Activated CD8-positive, alpha-beta memory T cell treated with anti-CD3 and anti-CD28 coated beads, Interleukin-2, amount 10 ng/mL, durations not matched to agents 7 days and 5 days (primary cell): ENCODE measurements at places on chromosomes 12 and 14. TPM values are rescaled to one million over a fixed set of nuclear protein-coding genes. Genes with fewer than 3 reads are reported as not detected.

- H3K4me1 ChIP-seq = no peaks in the 10 kb centered on the region
- H3K4me3 ChIP-seq = no peak overlapping the region
- H3K27ac ChIP-seq = no peak overlapping the region
- H3K27me3 ChIP-seq = peaks cover 31% of the 10 kb centered on the region
- DNase-seq = no peak
Observed at GRCh38 chr12:111086947-111087700, 166.7 kb upstream of the MYL2 start.

GRCh38 chr14:35286707-35287106, 5.5 kb upstream of the PSMA6 start:
- H3K4me3 ChIP-seq = no peak overlapping the region
- peaks cover 10% of the 10 kb centered on the region for H3K36me3 ChIP-seq

DNA sequence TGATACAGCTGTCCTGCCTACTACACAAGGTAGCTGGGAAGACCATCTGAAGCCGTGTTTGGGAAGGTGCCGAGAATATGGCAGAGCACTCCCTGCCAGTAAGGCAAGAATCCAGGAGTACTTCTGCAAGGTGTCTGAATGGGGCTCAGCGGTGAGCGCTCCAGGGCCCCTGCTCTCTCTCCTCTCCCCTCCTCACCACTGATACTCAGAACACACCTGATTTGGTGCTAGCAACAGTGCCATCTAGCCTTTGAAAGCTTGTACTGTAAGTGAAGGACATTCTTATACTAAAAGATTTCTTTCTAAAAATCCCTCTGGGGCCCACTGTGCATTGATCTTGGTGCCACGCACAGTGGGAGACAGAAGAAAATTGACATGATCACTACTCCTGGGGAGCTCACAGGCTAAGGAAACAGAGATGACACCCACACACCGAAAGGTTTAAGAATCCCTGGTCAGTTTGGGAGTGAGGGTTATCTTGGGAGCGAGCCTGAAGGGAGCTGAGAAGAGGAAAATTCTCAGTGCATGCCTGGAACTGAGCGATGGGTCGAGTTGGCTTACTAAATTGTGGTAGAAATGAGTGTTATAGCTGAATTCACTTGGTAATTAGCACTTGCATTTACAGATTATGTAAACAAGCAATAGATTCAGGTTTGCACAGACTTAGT, 216.9 kb downstream of the NTF3 start:
- no peak overlapping the region for H3K4me3 ChIP-seq
- no peaks in the 10 kb centered on the region for H3K4me1 ChIP-seq
- no peaks in the 10 kb centered on the region for H3K27me3 ChIP-seq
- no peak for DNase-seq

GRCh38 chr12:122062832-122063693, 15.5 kb upstream of the MLXIP start:
- DNase-seq = no peak
- H3K27ac ChIP-seq = no peak overlapping the region
- peaks cover 8% of the 10 kb centered on the region for H3K4me1 ChIP-seq
- H3K36me3 ChIP-seq = no peaks in the 10 kb centered on the region

GRCh38 chr14:54722791-54723432, 156.0 kb downstream of the SAMD4A start:
- no peak overlapping the region for H3K27ac ChIP-seq
- H3K36me3 ChIP-seq = no peaks in the 10 kb centered on the region
- DNase-seq = no peak
- peaks cover 64% of the 10 kb centered on the region for H3K27me3 ChIP-seq
- H3K4me3 ChIP-seq = no peak overlapping the region

DNA sequence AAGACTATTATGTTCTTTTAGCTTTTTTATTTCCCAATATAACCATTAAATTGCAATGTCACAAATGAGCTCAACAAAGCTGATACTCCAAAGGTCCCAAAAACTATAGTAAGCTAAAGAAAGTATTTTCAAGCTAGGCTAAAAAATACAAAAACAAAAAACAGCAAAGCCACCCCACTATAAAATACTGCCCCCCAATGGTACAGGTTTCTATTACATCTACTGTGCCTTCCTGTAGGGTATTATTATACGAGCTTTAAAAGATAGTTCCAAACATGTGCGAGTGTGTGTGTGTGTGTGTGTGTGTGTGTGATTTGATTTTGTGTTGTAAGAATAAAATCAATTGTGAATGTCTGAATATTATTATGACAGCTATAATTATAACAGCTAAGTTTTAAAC, 1.1 kb downstream of the IFNG start:
- peaks cover 68% of the 10 kb centered on the region for H3K4me1 ChIP-seq
- H3K4me3 ChIP-seq = peak overlapping the region; percentile 88
- peaks cover 49% of the 10 kb centered on the region for H3K36me3 ChIP-seq
- H3K27me3 ChIP-seq = no peaks in the 10 kb centered on the region
- no peak for DNase-seq
- H3K27ac ChIP-seq = peak overlapping the region; percentile 70

- no peak overlapping the region for H3K4me3 ChIP-seq
- H3K4me1 ChIP-seq = peaks cover 3% of the 10 kb centered on the region
- H3K27ac ChIP-seq = peak overlapping the region; percentile 43
Observed at GRCh38 chr12:64427988-64428387, 23.8 kb downstream of the XPOT start.

- no peaks in the 10 kb centered on the region for H3K27me3 ChIP-seq
- H3K4me1 ChIP-seq = peaks cover 23% of the 10 kb centered on the region
- no peak for DNase-seq
- no peak overlapping the region for H3K4me3 ChIP-seq
Observed at GRCh38 chr14:102090713-102091112, 3.9 kb upstream of the HSP90AA1 start.

GRCh38 chr14:75297411-75298040, 18.9 kb downstream of the FOS start:
- peaks cover 3% of the 10 kb centered on the region for H3K27me3 ChIP-seq
- peaks cover 35% of the 10 kb centered on the region for H3K4me1 ChIP-seq
- DNase-seq = no peak
- H3K27ac ChIP-seq = no peak overlapping the region
- no peaks in the 10 kb centered on the region for H3K36me3 ChIP-seq

DNA sequence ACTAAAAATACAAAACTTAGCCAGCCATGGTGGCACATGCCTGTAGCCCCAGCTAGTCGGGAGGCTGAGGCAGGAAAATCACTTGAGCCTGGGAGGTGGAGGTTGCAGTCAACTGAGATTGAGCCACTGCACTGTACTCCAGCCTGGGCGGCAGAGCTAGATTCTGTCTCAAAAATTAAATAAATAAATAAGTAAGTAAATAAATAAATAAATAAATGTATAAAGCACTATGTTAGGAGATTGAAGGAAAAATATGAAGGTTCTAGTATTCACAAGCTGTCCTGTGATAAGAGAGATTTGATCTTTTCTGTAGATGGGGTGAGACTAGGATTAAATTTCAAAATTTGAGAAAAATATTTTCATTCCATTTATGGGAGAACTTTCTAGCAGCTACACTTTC, 5.7 kb downstream of the DNAJC22 start:
- peaks cover 62% of the 10 kb centered on the region for H3K27me3 ChIP-seq
- H3K4me1 ChIP-seq = peaks cover 2% of the 10 kb centered on the region
- H3K4me3 ChIP-seq = no peak overlapping the region
- H3K36me3 ChIP-seq = no peaks in the 10 kb centered on the region
- no peak overlapping the region for H3K27ac ChIP-seq
- DNase-seq = no peak

DNA sequence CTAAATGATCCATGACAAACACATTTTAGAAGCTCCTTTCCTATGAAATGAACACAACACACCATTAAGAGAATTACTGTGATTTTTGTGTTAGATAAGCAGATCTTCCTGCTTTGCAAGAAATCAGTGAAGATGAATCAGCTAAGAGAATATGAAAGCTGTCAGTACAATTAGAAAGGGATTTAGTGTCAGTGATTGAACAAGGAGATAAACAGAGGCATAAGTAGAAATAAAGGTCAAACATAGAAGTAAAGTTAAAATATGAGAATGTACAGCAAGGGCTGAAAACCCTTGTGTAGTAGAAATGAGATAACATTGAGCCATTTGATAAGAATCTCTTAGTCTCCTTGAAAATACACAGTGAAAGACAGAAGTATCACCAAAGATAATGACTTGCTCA, 21.4 kb upstream of the SLC16A7 start:
- no peak overlapping the region for H3K4me3 ChIP-seq
- H3K27me3 ChIP-seq = no peaks in the 10 kb centered on the region
- H3K36me3 ChIP-seq = peaks cover 3% of the 10 kb centered on the region
- no peak for DNase-seq
- peaks cover 15% of the 10 kb centered on the region for H3K4me1 ChIP-seq

- no peaks in the 10 kb centered on the region for H3K36me3 ChIP-seq
- no peak overlapping the region for H3K4me3 ChIP-seq
- H3K27ac ChIP-seq = no peak overlapping the region
- H3K27me3 ChIP-seq = peaks cover 16% of the 10 kb centered on the region
- H3K4me1 ChIP-seq = no peaks in the 10 kb centered on the region
Observed at GRCh38 chr14:94710731-94711130, 59.2 kb downstream of the GSC start.

GRCh38 chr14:33551963-33552362, 398.9 kb downstream of the EGLN3 start:
- H3K36me3 ChIP-seq = no peaks in the 10 kb centered on the region
- no peak for DNase-seq
- H3K27me3 ChIP-seq = no peaks in the 10 kb centered on the region
- no peak overlapping the region for H3K27ac ChIP-seq

DNA sequence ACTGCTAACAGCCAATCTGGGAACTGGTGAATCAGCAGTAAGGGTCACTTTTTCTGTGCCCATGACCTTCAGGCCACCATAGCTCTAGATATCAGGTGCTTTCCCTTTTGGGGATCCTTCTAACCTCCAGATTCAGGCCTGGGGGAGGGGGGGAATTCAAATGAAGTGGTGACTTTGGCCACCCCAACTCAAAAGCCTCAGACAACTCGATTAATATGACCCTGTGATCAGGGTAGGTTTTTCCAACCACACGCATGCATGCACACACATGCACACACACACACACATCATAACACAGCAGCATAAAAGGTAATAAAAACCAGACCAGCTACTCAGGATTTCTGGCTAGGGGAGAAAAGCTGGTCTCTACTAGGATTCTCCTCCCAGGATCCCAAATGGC, 5.3 kb downstream of the TBX3 start:
- H3K4me1 ChIP-seq = peaks cover 6% of the 10 kb centered on the region
- peaks cover 64% of the 10 kb centered on the region for H3K27me3 ChIP-seq
- no peak for DNase-seq
- H3K27ac ChIP-seq = no peak overlapping the region
- peaks cover 1% of the 10 kb centered on the region for H3K36me3 ChIP-seq
- no peak overlapping the region for H3K4me3 ChIP-seq

DNA sequence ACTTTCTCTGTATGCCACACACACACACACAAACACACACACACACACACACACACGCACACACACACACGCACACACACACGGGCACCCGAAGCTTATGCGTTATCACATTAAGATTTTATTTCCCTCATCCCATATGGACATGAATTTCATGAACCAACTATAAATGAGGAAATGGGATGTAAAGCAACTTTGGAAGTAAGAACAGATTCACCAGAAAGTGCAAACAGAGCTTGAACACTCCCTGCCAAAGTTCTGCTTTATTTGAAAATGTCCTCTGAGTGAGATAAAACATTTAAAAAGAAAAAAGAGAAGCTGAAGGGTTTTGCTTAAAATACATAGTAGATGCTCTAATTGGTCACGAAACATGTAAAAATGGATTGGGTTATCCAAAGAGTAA, 90.4 kb upstream of the OTX2 start:
- DNase-seq = no peak
- no peak overlapping the region for H3K4me3 ChIP-seq
- H3K27ac ChIP-seq = no peak overlapping the region
- peaks cover 6% of the 10 kb centered on the region for H3K27me3 ChIP-seq
- H3K36me3 ChIP-seq = no peaks in the 10 kb centered on the region

DNA sequence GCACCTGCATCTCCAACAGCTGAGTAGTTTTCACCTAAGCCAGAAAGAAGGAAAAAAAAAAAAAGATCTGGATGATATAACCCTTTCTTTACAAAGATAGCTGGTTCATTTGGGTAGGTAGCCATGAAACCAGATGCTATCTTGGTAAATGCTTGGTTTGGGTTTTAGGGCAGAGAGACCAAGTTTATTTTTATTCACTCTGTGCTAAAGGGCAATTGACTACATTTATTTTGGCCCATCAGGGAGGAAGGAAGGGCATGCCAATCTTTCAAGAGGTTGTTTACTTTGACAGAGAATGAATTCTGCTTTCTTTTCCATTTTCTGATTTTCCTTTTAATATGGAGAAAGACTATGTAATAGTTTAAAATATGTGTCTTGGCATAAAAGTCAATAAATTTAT, 91.0 kb downstream of the NTN4 start:
- H3K27ac ChIP-seq = no peak overlapping the region
- no peaks in the 10 kb centered on the region for H3K36me3 ChIP-seq
- peaks cover 30% of the 10 kb centered on the region for H3K27me3 ChIP-seq
- H3K4me1 ChIP-seq = peaks cover 7% of the 10 kb centered on the region

DNA sequence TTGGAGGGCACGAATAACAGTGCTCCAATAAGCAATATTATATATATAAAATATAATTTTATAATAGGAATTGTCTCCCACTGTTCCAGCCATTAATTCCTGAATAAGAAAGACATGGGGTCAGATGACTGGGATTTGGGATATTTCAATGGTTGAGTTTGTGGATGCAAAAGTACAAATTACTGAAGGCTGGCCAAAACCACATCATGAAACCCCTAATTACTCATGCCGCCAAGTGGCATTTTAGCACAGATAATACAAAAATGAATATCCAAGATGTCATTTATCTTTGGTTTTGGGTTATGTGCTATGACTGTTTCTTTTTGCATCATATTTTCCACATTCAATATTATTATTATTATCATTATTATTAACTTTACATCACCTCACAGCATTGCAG, 261.4 kb upstream of the TBX3 start:
- H3K36me3 ChIP-seq = no peaks in the 10 kb centered on the region
- H3K4me3 ChIP-seq = no peak overlapping the region
- DNase-seq = no peak
- no peaks in the 10 kb centered on the region for H3K27me3 ChIP-seq

GRCh38 chr12:12557733-12558132, 4.9 kb downstream of the DUSP16 start:
- no peaks in the 10 kb centered on the region for H3K27me3 ChIP-seq
- DNase-seq = no peak
- H3K4me3 ChIP-seq = no peak overlapping the region
- peaks cover 29% of the 10 kb centered on the region for H3K4me1 ChIP-seq

GRCh38 chr14:35384455-35385041, 20.0 kb downstream of the NFKBIA start:
- no peak overlapping the region for H3K4me3 ChIP-seq
- H3K36me3 ChIP-seq = no peaks in the 10 kb centered on the region
- H3K4me1 ChIP-seq = no peaks in the 10 kb centered on the region
- no peak for DNase-seq
- no peak overlapping the region for H3K27ac ChIP-seq

GRCh38 chr12:2003676-2004112, 563 bp downstream of the DCP1B start:
- no peaks in the 10 kb centered on the region for H3K27me3 ChIP-seq
- no peak for DNase-seq
- H3K4me3 ChIP-seq = peak overlapping the region; percentile 99
- H3K4me1 ChIP-seq = peaks cover 33% of the 10 kb centered on the region
- H3K27ac ChIP-seq = peak overlapping the region; percentile 97

KCNJ8 gene
- total RNA-seq = not detected

PMEL gene
- total RNA-seq = 0.37 TPM

BORCS5 gene
- 35.5 TPM for total RNA-seq

KLHL33 gene
- total RNA-seq = 0.44 TPM

TOMM20L gene
- not detected for total RNA-seq

NOXRED1 gene
- total RNA-seq = 0.53 TPM

ORAI1 gene
- total RNA-seq = 61.1 TPM

SMCO3 gene
- not detected for total RNA-seq

PTPRB gene
- total RNA-seq = not detected

KLRC2 gene
- total RNA-seq = 6.8 TPM
